Brain microvascular endothelial cell (primary cell): ENCODE measurements at places on chromosomes 11 and 22.

- no peak for DNase-seq
These were observed 10.5 kb downstream of the CD82 start for GRCh38 chr11:44575962-44576361.

- DNase-seq: no peak
These were observed 588.2 kb downstream of the BRD1 start for GRCh38 chr22:49239264-49240015.

GRCh38 chr11:33262011-33262645 lies 4.9 kb downstream of the HIPK3 start:
- DNase-seq: no peak

- DNase-seq: peak; percentile 21
These were observed 103.3 kb upstream of the TOP3B start for GRCh38 chr22:22085702-22086500.
